Amniotic stem cell (primary cell): ENCODE measurements at places on chromosomes 1 and 21.

GRCh38 chr1:29830383-29830782 lies 594.1 kb downstream of the PTPRU start:
- DNase-seq, result no peak

GRCh38 chr1:230054092-230054749 lies 12.8 kb upstream of the GALNT2 start:
- DNase-seq, result no peak

GRCh38 chr1:230267338-230268065 lies 158.6 kb downstream of the PGBD5 start:
- no peak for DNase-seq

GRCh38 chr1:53367503-53368313 lies 39.8 kb upstream of the LRP8 start:
- no peak for DNase-seq

DNA sequence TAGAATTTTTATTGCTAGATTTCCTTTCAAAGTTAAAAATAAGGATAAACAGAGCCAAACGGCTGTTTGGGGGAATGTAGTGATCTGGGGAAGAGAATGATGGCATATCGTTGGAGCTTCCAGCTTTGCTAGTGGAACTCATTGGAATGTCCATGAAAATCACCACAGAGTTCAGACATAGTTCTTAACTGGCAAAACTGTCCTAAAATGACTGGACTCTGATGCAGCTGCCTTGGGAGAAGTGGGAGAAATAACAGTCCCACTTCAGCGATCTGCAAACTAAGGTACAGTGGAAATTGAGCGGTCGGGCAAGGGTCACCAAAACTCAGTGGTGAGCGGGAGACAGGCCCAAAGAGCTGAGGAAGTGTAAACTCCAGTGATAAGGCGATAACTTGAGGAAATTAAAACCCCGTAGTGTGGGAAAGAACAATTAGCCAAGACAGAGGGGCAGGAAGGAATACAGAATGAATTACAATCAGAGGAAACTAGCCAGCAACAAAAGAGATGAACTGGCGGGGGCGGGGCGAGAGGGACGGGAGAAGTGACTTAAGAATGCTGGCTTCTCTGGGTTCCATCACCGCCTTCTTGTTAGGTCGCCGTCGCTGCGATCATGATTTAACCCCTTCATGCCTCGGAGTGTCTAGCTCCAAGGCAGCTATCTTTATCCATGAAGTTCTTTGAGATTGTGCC lies 89.8 kb upstream of the ARHGAP29 start:
- DNase-seq, result no peak

GRCh38 chr1:223832637-223832943 lies 13.2 kb downstream of the TP53BP2 start:
- no peak for DNase-seq

DNA sequence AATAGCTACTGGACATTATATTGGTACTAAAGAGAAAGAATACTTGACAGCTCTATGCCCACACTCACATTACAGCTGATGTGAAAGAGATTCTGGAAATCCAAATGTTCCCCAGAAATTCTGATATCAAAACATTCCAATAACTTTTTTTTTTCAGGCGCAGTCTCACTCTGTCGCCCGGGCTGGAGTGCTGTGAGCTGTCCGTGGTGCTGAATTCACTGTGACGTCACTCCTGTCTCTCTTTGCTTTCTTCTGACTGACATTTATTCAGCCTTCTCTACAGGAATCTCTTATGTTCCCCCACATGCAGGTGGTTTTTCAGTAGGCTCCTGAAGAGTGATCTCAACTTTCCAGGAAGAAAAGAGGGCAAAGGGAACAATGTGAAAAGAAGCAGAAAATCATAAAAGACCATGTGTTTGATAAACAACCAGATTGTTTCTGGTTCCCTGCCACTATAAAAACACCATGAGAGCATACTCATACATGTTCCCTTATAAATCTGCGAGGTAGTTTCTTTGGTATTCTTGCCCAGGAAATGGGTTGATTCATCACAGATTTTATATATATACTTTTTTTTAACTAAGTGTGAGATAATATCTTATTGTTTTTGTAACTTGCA lies 6.2 kb downstream of the S100A7A start:
- no peak for DNase-seq

DNA sequence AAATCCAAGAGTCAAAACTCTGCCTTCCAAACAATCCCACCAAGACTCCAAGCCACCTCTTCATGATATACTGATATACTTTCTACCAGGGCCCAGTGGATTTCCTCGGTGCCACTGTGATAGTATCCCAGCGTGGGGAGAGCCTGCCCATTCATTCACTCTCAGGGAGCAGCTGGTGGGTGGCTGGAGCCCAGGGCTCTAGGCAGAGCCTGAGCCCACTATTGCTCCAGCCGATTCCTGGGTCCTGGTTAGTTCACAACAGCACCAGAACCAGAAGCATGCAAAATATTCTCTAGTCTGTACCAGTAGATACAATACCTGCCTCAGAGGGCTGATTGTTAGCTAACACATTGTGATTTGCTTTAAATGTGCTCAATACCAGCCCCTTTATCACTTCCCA lies 831 bp downstream of the CSRP1 start:
- DNase-seq, result no peak

- DNase-seq, result no peak
Observed at GRCh38 chr21:39004634-39005501, 178.4 kb downstream of the PSMG1 start.

- DNase-seq, result no peak
Observed at GRCh38 chr1:218392780-218393179, 47.6 kb downstream of the TGFB2 start.

DNA sequence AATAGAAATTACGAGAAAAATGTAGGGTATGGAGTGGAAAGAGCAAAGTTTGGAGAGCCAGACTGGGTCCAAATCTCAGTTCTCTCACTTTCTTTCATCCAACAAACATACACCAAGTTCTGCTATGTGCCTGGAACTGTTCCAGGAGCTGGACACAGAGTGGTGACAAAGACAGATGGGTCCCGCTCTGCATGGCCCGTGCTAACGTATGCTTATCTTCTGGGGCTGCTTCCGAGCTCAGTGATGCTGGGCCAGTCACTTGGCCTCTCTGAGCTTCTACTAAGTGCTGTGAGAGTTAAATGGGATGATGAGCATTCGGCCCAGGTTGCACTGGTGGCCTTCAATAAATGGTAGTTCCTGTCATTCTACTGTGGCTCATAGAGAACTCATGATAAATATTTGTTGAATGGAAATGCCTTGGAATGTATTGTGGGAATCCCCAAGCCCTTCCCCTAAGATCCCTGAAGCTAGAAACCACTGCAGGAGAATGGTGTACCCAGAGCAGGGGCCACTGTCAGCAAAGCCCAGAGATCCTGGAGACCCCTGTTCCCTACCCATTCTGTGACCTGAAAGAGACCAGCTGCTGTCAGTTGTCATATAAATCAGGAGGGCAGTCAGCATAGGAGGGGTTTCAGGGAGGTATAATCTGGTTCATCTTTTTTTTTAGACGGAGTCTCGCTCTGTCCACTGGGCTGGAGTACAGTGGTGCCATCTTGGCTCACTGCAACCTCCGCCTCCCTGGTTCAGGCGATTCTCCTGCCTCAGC lies 3.8 kb downstream of the LEMD1 start:
- DNase-seq, result no peak

GRCh38 chr1:15992582-15993500 lies 11.2 kb upstream of the SRARP start:
- DNase-seq, result no peak

DNA sequence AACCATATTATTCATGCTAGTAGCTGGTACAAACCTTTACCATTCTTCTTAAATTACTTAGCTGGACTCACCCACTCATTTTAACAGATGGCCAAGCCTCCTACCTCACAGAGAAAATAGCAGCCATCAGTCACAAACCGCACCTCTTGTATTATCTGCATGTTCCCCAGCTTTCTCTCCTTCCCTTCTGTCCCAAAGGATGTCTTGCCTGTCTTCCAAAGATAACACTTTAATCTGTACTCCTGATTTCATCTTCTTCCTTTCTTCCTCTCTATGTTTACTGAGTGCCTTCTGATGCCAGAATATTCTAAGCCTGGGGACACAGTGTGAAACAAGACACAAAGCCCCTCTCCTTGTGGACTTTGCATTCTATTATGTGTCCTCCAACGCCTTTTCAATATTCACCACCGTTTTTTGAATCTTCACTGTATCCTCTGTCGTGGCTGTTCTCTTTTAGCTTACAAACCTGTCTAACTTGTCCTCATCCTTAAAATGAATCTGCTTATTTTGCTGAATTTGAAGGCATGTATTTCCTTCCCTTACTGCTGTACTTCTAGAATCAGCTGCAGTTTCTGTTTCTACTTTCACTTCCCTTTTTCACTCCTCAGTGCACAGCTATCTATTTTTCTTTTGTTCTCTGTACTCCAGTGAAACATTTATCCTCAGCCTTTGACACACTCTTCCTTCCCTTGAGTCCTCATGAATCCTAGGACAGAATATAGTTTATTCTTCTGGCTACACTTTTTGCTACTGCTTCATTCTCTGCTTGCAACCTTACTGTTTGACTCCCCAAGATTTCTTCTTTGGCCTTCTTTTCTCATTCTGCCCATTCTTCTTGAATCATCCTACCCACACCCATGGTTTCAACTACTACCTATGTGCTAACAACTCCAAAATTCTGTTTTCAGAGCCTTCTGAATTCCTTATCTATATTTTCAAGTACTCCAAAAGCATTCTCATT lies 216.9 kb upstream of the SAMSN1 start:
- no peak for DNase-seq

- DNase-seq, result no peak
Observed at GRCh38 chr1:54324251-54325140, 81.7 kb downstream of the SSBP3 start.

- no peak for DNase-seq
Observed at GRCh38 chr1:61442544-61442943, 282.4 kb downstream of the TM2D1 start.

DNA sequence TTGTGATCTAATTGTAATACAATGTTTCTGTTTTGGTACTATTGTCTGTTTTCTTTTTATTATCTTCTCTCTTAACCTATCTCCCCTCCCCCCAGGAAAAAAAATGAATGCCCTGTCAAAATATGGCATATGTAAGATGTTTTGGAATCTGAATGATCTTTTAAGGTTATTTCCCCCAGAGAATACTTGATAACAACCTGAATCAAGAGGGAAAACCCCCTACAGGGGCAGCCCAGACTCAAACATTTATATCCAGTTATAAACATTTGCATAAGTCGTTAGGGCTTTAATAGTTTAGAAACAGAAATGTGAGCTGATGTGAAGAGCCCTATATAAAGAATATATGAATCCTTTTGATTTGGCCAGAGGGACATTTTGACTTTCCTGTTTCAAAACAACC lies 169.5 kb downstream of the VAV3 start:
- DNase-seq, result no peak

GRCh38 chr21:45347712-45348499 lies 57.1 kb upstream of the COL18A1 start:
- no peak for DNase-seq

- DNase-seq, result no peak
Observed at GRCh38 chr1:203272633-203273205, 32.6 kb upstream of the BTG2 start.

- no peak for DNase-seq
Observed at GRCh38 chr1:58649555-58649954, 50.3 kb downstream of the MYSM1 start.

GRCh38 chr1:57839067-57839466 lies 415.2 kb upstream of the DAB1 start:
- no peak for DNase-seq

GRCh38 chr1:106722466-106722865 lies 334.0 kb upstream of the PRMT6 start:
- no peak for DNase-seq

GRCh38 chr1:204225841-204226735 lies 12.3 kb upstream of the GOLT1A start:
- DNase-seq, result no peak

DNA sequence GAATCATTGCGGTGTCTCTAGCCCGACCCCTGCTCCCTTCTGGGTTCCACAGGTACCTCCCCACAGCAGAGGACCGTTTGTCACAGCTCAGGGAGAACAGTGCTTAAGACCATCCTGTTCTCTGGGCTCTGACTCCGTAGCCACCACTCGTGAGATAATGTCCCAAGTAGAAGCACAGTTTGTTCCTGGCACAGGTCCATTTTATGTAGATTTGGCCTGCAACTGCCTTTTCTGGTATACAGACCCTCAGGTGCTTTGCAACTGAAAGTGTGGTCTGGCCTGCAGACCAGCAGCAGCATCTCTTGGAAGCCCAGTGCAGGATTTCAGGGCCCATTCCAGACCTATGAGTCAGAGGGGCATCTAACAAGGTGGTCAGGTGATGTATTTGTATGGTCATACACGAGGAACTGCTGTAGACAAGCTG lies 28.4 kb upstream of the TMEM125 start:
- no peak for DNase-seq

DNA sequence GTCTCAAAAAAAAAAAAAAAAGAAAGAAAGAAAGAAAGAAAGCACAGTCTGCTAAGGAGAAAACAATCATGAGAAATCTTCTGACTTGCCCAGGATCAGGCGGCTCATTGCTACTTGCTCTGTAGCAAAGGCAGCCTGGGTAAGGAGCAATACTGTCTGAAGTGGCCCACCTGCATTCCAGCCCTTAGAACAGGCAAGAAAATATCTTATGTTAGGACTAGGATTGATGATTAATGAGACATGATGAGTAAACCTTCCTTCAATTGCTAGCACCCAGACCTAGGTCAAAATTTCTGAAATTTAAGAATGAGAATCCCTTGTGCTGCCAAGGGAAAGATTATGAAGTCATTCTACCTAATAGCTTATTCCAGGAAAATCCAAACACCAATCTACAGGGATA lies 140.8 kb downstream of the DSCAM start:
- no peak for DNase-seq

- no peak for DNase-seq
Observed at GRCh38 chr1:232725305-232726047, 79.7 kb upstream of the MAP10 start.

DNA sequence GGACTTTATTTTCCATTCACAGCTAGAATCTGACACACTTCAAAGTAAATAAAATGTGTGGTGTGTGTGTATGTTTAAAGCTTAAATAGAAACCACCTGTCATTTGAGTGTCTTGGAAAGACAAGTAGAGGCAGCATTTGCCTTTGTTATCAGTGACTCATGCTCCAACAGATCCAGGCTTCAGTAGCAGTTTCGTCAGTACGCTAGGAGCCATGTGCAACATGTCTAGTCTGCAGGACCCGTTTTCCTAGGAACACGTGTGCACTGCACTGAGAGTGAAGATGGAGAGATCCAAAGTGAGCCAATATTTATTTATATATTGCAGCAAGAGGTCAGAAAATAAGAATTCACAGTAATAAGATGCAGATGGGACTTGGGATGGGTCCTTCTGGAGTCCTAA lies 41.8 kb downstream of the SGIP1 start:
- DNase-seq, result peak; percentile 45

DNA sequence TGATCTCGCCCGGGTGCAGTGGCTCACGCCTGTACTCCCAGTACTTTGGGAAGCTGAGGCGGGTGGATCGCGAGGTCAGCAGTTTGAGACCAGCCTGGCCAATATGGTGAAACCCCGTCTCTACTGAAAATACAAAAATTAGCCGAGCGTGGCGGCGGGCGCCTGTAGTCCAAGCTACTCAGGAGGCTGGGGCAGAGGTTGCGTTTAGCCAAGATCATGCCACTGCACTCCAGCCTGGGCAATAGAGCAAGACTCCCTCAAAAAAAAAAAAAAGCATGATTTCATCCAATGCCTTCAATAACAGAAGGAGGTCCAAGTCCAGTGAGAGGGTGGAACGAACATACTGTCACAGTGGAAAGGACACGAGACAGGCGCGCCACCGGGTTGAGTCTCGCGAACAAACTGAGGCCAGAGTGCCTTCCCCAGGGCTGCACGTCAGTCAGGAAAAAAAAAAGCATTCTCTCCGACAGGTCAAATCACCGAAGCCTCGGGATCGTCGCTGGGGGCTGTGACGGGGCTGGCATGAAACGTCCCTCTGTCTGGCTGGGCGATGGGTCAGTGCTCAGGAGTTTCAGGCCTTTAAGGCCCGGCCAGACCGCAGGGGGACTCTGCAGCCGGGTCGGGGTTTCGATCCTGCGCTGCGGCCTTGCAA lies 8.4 kb upstream of the CROCC start:
- DNase-seq, result no peak
